Thymus (tissue), 14 donors: ENCODE measurements at places on chromosomes 11 and 22. TPM values are rescaled to one million over a fixed set of nuclear protein-coding genes. Genes with fewer than 3 reads are reported as not detected.

CCDC87 gene
- 0.23 TPM for polyA plus RNA-seq

CBX6 gene
- 23.3 TPM for polyA plus RNA-seq

DNA sequence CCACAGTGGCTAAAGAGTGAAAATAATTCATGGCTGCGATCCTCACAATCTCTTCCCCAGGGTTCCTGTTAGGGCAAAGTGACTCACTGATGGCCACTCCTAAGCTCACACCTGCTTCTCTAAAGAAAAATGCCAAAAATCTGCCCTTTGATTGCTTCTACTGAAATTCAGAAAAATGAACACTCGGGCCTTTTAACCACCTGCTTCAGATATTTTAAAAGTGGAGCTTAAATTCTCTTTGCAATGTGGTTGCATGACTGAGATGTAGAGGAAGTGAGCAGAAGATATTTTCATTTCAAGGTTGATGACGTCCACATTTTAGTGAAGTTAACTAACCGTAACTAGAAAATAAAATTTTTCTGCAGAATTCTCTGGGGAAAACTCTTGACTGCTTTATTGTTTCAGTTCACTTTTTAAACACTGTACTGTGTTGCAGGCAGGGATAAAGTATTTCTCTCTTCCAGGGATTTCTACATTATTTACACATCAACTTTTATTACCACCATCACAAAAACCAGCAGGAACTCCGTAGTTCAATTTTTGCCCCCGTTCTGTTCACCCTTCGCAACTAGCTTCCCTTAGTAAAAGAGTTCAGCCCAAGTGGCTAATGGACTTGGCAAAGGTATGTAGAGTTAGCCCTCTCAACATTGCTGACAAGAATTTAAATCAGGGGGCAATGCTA is 8.5 kb downstream of the RAB30 start:
- no peak for DNase-seq

DNA sequence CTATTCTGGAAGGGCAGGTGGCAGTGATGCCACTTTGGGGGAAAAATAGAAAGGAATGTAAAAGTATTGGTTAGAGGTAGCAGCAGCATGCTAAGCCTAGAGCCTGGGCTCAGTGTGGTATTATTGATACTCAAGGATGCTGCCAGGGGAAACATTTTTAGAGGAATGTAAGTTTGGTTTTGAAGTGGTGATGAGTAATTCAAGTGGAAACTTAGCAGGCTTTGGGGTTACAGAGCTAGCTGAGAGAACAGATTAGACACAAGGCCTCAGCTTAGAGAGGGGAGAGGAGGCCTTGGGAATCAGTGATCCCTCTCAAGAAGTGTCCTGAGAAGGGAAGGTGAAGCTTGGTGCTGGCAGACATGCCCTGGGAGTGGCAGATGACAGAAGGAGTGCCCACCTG is 32.9 kb upstream of the DDI1 start:
- DNase-seq = no peak

DNA sequence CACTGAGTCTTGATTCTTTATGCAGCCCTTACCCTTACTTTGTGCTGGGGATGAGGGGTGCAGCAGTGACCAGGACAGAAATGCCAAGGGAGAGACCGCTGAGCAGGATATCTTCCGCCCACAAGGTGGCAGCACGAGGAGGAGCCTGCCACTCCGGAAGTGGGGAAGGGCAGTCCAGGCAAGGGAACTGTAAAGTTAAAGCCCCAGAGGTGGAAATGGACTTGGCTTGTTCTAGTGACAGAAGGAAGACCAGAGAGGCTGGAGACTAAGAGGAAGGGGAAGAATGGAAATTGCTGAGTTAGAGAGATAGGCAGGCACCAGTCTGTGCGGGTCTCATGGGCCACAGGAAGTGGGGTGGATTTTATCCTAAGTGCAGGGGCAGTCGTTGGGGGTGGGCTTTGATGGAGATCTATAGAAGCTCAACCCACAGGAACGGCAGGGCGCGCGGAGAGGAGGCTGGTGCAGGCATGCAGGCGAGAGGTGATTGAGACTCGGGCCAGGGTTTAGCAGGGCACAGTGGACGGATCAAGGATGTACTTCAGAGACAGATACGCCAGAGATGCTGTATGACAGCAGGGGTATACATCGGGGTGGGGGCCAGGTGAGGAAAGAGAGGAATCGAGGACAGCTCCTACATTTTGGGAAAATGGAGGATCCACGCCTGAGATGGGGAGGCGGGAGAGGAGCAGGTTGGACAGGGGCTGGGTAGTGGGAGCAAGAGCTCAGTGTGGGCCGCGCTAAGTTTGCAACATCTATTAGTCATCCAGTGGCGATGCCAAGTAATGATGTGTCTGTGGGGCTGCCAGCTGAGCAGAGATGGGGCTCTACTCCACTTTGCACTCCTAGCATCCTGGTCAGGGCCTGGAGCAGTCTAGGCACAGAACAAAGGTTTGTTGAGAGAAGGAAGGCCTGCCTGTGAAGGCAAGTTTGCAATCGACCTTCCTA is 3.3 kb upstream of the GRK2 start:
- DNase-seq = no peak

- DNase-seq = no peak
Measured at GRCh38 chr11:47916361-47916841, 64.0 kb upstream of the PTPRJ start.

MUC5B gene
- 0.02 TPM for polyA plus RNA-seq

GRCh38 chr11:4191031-4191571 is 96.5 kb downstream of the RRM1 start:
- no peak for DNase-seq

PHF21B gene
- polyA plus RNA-seq = 0.82 TPM

DNA sequence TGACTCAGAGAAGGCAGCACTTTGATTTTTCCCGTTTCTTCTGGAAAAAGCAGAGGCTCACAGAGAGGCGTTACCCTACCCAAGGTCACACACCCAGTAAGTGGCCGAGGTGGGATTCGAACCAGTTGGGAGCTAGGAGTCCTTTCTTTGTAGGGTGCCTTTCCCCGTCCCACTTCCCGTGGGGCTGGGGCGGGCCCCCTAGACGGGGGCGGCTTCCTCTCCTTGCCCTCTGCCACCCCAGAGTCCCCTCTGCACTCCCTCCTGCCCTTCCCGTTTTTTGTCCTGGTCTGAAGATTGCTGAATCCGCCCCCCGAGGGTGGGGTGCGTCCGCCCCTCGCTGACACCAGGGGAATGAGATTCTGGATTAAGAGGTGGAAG is 747 bp downstream of the TPCN2 start:
- no peak for DNase-seq

GRCh38 chr11:14541192-14541947 is 21.2 kb upstream of the PSMA1 start:
- no peak for DNase-seq

C11orf97 gene
- not detected for polyA plus RNA-seq

- no peak for DNase-seq
Measured at GRCh38 chr11:116984589-116984988, 113.6 kb downstream of the SIK3 start.

DNA sequence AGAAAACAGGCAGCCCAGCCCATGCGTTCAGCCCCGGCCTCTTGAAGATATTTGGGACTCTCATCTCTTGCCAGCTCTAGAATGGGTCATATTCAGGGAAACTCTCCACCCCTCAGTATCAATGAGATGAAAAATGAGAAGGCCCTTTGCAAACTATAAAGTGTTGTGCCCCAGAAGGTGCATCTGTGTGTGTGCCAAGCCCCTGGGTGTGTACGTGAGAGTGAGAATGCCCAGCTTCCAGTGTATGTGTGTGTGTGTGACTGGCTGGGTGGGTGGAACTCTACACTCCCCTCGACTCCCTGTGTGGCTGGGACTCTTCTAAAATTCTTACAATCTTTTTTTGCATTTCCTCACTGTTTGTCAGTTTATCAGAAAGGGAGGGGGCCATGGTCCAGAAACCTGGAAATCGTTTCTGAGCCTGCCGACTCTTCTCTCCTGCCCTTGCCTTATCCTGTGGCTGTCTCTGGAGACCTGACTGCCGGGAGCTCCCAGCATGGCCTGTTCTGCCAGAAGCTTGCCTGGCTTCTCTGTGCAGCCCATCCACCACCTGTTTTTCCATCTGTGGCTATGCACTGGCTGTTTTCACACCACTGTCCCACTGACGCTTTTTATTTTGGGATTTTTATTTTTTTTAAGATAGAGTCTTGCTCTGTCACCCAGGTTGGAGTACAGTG is 1.2 kb downstream of the P2RY6 start:
- DNase-seq = no peak

HTR3A gene
- polyA plus RNA-seq = 2.6 TPM

DNA sequence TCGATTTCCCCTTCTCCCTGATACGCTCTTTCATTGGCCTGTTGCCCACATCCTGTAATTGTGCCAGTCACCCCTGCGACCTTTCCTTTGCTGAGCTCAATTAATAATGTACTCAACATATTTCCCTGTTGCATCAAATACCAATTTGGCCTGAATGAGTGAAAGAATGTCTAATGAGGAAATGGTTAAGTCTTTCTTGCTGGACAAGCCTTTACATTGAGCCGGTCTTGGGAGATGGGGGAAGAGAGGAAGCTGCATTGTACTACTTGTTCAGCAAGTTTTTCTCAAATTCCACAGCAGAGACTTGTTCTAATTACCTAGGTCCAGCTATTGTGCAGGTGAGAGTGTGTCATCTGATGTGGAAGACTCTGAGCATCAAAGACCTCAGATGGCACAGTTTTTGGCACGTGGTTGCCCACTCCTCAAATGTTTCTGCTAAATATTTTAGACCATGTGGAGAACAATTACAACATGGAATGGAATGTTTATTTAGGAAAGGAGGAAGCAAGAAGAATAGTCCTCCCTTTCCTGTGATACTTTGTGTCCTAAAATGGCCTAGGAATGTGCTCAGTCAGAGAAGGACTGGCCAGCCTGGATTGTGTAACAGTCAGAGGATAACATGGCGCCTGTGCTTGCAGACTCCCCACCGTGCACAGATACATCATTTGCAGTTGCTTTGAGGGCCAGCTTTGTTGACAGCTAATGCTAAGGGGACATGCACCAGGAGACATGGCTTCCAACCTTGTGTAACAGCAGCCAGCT is 129.5 kb upstream of the E2F8 start:
- DNase-seq = no peak

GRCh38 chr11:112780351-112781087 is 180.7 kb upstream of the NCAM1 start:
- DNase-seq = no peak

DNA sequence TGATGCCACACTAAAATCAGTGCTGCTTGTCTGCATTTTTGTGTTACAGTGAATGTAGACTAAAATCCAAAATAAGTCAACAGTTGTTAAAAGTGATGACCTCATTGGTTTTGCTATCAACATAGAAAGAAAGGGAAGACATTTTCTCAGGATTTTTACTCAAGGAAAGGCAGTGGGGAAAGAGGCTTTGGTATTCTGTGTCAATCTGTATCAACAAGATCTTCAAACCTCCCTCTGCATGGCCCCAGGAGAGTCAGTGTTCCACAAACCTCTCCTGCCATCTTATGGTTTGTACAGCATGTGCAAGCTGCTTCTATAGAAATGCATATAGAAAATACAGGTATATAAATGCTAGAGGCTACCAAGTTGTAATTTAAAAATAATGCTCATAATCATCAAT is 13.8 kb upstream of the OR51M1 start:
- no peak for DNase-seq

- no peak for DNase-seq
Measured at GRCh38 chr11:2919188-2919587, 10.0 kb downstream of the PHLDA2 start.

DNA sequence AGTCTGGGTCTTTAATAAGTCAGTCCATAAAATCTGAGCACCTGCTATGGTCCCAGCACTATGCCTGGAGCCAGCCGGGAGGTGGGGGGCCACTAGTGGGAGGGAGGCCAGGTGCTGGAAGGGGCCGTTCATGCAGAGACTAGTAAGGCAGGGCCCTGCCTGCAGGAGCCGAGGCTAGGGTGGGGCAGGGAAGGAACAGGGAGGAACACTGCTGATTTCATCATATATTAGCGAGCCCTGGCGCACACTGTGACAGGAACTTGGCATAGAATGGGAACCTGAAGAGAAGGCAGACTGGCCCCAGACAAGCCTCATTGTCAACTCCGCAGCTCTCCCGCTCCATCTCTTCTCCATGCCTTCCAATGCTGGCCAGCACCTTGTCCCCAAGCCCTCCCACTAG is 7.1 kb downstream of the VSIG10L2 start:
- DNase-seq = no peak

GRCh38 chr22:39725351-39726035 is 154.9 kb downstream of the CACNA1I start:
- no peak for DNase-seq

GRCh38 chr11:103716363-103716762 is 320.1 kb upstream of the DDI1 start:
- DNase-seq = no peak

GRCh38 chr11:10116588-10116987 is 177.4 kb downstream of the SBF2 start:
- DNase-seq = no peak

DNA sequence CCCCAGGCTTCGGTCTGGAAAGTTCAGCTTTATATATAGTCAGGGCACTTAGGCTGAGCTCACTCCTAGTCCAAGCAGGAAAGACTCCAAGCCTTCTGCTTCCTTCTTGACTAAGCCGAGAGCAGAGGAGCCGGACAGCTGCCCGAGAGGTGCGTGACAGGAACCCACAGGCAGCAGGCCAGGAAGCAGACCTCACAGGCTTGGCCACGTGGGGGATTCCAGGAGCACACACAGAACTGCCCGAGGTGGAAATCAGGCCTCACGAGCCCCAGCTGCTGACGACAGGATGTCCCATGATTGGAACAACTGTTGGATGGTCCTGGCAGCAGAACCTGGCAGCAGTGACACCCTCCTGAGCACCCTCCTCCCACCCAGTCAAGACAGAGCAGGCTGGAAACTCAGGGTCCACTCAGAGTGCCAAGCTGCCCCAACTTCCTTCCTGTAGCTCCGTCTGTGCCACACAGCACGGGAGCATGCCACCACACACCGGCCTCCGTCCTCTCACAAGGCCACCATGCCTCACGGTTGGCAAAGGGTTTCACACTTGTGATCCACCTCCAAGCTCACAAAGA is 5.4 kb downstream of the PLA2G6 start:
- no peak for DNase-seq

- DNase-seq = no peak
Measured at GRCh38 chr11:10440401-10440800, 14.7 kb upstream of the AMPD3 start.

DNA sequence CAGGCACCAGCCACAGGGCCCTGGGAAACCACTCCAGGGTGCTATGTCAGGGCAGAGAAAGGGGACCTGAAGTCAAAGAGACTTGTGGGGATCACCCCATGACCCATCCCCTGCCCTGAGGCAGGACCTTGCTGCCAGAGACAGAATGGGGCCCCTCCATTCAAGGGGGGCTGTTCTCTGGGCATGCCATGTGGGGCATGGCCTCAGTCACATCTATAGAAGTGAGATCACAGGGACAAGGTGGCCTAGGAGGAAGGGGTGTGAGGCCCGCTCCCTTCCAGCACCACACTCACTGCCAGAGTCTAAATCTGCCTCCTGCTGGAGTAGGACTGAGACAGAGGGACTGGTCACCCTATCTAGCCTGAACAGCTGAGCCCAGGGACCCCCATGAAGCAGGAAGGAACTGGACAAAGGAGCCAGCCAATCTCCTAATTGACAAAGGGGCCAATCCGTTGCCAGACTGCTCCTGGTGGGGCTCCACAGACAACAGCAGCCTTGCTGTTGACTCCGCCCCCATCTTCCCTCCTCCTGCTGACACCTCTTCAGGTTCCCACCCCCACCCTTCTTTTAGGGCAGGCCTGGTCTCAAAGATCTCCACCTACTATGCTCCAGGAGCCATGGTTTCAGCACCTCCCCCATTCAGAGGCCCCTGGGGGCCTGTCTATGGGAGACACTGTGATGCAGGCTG is 26.0 kb downstream of the NEAT1 start:
- no peak for DNase-seq

DSCAML1 gene
- 0.32 TPM for polyA plus RNA-seq
